ENCODE measurements at places on chromosomes 6 and 20. TPM values are rescaled to one million over a fixed set of nuclear protein-coding genes. Genes with fewer than 3 reads are reported as not detected.

- no peak for DNase-seq
These were observed 57.6 kb upstream of the MAN1A1 start for GRCh38 chr6:119407156-119407555.

Gene SLC22A23
- 85.7 TPM for total RNA-seq

DNA sequence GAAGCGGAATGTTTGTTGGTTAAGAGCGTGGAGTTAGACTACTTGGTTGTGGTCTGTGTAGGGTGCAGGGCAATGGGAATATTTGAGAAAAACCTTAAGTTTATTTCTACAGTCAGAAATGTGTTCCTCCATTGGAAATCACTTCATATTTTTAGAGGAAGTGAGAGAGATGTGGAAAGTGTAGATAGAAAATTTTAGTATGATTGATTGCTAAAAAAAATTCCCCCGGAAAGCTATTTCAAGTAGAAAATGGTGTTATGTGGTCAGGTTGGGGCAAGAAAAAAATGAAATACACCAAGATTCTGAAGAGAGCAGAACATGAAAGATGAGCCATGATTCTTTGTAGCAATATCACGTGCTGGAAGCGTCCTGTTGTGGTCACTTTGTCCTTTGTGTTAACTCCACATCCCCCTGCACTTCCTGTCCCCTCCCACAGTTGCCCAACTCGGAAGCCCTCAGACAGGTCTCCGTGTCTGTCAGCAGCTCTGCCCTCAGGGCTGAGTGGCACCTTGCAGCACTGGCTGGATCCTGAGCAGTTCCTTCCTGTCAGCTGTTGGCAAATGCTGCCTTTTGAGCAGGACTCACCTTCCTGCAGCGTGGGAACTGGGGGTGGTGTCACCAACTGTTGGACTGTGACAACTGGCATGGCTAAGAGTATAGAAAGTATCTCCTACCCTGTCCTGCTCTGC lies 137.5 kb upstream of the SLC24A3 start:
- DNase-seq: no peak

GRCh38 chr20:39452583-39453340 lies 490.6 kb downstream of the DHX35 start:
- no peak for DNase-seq

All from colonic mucosa (tissue), 4 donors.